Left renal pelvis (tissue), 4 donors: ENCODE measurements at places on chromosomes 16 and 17.

GRCh38 chr16:65012357-65012756 is 109.5 kb downstream of the CDH11 start:
- no peak for DNase-seq

GRCh38 chr17:76397184-76397583 is 12.8 kb downstream of the SPHK1 start:
- DNase-seq = no peak

GRCh38 chr17:9148905-9149525 is 127.7 kb downstream of the NTN1 start:
- DNase-seq = no peak

GRCh38 chr17:64183815-64184214 is 53.9 kb upstream of the ERN1 start:
- no peak for DNase-seq

DNA sequence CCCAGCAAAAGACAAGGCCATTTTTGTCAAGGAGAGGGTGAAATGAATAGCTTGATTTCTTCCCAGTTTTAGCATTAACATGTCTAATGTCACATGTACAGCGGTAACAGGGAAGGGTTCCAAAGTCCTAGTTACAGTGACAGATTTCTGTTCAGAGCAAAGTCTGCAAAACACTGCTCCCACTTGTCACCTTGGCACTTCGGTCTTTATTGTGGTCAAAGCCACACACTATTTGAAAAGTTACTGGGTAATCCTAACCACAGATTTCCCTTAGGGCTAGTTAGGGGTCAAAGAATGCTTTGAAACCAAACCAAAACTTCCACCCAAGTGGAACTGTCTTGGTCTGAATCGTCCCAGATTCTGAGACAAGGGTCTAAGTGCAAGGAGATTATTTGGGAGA is 455.6 kb downstream of the HS3ST3B1 start:
- no peak for DNase-seq

- no peak for DNase-seq
These were observed 7.1 kb downstream of the ARL4D start for GRCh38 chr17:43405861-43406260.

DNA sequence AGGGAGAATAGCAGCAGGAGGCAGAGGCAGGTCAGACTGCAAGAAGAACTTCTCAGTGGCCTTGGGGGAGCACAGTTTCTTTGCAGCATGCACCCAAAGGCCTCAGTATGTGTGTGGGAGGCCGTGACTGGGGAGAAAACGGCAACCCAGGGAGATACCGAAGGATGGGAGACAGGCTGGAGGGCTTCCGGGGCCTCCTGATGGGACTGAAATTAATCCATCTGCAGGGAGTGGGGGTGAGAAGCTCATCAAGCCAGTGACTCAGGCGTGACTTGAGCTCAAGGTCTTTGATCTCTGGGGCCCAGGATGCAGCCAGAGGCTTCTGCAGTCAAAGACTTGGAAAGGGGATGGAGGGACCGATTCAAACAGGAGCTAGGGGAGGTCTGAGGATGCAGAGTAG is 5.1 kb upstream of the C17orf113 start:
- no peak for DNase-seq

DNA sequence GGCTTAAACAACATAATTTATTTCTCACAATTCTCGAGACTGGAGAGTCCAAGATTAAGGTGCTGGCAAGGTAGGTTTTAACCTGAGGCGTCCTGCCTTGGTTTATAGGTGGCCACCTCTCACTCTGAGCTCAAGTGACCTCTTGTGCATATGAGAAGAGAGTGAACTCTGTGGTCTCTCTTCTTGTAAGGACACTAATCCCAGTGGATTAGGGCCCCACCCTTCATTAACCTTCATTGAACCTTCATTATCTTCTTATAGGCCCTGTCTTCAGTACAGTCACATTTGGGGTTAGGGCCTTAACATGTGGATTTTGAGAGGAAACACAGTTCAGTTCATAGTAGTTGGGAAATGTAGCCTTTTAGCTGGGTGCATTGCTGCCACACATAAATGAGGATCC is 57.1 kb downstream of the MAP2K4 start:
- no peak for DNase-seq

GRCh38 chr16:56872863-56873391 is 7.9 kb downstream of the SLC12A3 start:
- no peak for DNase-seq

GRCh38 chr16:57253466-57253865 is 8.4 kb downstream of the ARL2BP start:
- DNase-seq = no peak

- no peak for DNase-seq
These were observed 7.5 kb downstream of the NPTX1 start for GRCh38 chr17:80468781-80469493.

DNA sequence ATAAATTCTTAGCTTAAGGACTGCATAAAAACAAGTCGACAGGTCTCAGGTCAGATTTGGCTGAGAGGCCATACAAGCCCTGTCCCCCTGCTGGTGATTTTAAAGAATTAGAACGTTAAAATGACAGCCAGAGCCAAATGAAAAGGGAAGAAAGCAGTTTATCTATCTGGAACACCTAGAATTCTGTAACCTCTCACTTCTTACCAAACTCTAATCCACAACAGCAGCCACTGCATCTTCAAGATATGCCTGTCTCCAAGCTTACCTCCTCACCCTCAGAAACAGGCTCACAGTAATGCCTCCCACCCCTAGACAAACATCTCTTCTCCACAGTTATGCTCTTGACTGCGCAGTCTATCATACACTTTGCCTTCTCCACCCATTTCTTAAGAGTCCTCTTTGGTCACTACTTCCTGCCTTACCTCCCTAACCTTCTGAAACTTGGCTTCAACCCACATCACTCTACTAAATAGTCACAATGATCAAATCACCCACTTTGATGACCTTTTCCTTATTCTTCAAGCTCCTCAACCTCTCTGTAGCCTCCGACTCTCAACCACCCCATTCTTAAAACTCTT is 14.2 kb downstream of the ANKFY1 start:
- DNase-seq = no peak

DNA sequence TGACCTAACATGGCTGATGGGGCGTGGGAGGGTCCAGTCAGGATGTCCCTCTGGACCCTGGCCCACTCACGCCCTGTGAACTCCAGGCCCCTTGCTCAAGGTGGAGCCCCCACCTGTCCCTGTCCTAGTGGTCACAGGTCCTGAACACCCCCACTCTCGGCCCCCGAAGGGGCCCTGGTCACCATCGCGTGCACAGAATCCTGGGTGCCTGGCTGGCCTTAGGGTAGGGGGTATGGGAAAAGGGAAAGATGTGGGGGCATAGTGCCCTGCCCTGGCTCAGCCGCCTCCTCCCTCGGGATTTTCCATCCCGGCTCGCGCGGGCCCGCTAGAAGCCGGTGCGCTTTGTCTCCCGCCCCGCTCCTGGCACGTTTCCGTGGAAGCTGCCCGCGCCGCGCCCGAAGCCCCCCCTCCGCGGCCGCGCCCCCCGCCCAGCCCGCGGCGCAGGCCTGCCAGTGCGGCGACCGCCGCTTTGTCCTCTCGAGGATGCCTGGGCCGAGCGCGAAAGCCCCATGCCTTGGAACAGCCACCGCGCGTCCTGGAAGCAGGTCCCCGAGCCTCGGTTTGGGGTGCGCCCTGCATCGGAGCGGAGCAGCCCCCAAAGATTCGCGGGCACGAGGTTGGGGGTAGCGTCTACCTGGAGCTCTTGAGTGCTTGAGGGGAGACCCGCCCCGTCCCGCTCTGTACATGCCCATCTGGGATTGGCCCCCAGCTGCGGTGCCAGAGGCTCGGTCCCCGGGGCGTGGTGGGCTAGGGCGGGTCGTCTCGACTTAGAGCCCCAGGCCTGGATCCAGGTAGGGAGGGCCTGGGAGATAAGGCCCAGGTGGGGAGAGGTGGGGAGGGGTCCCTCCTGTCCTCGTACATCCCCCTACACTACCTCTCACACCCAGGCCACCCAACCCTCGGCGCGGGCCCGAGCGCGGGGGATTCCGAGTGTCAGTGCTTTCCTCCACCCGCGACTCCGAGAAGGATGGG is 1.3 kb downstream of the SMPD3 start:
- DNase-seq = no peak

- no peak for DNase-seq
These were observed 57.0 kb downstream of the HS3ST3A1 start for GRCh38 chr17:13544765-13545164.

- DNase-seq = no peak
These were observed 20.0 kb downstream of the ST6GALNAC1 start for GRCh38 chr17:76623271-76624146.

DNA sequence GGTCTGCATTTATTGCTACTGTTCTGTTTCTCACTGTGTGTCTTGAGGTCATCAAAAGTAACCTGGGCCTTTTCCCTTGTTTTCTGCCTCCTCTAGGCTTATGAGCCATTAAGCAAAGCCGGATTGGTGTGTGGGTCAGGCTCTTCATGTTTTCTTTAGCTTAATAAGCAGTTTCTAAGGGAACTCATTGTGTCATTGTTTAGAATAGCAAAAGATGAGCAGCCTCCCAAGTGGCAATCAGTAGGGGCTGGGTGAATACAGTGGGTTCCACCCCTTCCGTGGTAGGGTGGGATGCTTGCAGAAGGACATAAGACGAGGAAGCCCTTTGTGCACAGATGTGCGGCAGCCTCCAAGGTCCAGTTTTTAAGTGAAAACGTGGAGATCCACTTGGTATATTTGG is 34.5 kb downstream of the ABCC1 start:
- DNase-seq = no peak

- no peak for DNase-seq
These were observed 10.9 kb downstream of the HAPSTR1 start for GRCh38 chr16:9102379-9102778.
